H9 (cell line): ENCODE measurements at places on chromosomes 7 and 10. TPM values are rescaled to one million over a fixed set of nuclear protein-coding genes. Genes with fewer than 3 reads are reported as not detected.

The GDF2 gene
- not detected in 2 replicates for total RNA-seq

The AQP1 gene
- total RNA-seq, result 0.15 TPM in 1 of 2 replicates, not detected in the other

The ATG9B gene
- 1.5 and 2.0 TPM in 2 replicates for total RNA-seq

The EBF3 gene
- total RNA-seq, result 0.04 and 0.22 TPM in 2 replicates

DNA sequence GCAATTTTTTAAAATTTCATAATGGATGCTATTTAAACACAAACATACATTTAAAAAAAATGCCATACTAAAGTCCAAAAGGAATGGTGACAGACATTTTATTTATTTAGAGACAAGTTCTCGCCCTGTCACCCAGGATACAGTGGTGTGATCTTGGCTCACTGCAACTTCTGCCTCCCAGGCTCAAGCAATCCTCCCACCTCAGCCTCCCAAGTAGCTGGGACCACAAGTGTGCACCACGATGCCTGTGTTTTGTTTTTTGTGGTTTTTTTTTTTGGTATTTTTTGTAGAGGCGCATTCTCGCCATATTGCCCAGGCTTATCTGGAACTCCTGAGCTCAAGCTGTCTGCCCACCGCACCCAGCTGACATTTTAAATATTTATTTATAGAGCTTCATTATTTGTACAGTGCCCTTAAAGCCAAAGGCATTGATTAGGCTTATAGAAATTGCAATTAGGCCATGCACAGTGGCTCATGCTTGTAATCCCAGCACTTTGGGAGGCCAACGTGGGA, 703.5 kb downstream of the AUTS2 start:
- no peak for DNase-seq

DNA sequence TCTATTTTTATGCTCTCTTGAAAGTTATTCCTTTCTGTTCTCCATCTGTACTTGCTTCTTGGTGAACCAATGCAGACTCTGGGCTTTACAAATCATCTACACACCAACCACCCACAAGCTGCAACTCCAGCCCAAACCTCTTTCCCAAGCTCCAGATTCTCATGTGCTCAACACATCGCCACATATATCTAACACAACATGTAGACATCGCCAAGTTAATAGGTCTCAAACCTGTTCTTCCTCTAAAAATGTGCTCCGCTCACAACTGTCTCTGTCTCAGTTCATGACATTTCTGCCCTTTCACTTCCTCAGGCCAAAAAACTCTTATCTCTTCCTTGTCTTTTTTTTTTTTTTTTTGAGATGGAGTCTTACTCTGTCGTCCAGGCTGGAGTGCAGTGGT, 95.7 kb upstream of the EEPD1 start:
- no peak for DNase-seq

GRCh38 chr7:148543-148931, 43.8 kb upstream of the FAM20C start:
- no peak for DNase-seq

DNA sequence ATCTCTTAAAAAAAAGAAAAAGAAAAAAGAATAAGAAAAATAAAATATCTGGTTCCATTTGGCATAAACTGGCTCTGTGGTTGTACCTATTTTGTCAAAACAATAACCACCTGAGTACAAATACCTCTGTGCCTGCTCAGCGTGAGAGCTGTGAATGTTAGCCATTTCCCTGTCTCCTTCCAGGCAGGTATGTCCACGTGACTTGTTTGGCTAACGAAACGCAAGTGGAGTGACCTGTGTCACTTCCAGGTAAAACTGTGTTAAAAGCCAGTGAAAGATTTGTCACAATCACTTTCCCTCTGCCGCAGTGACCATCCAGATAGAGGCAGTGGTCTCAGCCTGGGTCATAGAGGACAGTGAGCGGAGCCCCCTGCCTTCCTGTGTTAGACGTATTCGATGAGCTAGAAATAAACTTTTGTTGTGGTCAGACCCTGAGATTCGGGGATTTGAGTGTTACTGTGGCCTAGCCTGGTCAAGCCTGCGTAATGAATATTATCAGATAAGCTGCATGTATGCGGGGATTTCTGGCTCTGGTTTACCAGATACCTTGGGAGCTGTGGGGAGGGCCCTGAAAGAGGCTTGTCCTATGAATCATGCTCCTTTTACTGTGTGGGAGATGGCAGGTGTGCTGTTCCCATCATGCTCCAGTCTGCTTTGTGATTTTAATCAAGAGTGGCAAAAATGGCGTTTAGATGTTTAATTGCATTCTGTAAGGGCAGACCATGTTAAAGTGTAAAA, 3.8 kb downstream of the PTER start:
- DNase-seq, result no peak

DNA sequence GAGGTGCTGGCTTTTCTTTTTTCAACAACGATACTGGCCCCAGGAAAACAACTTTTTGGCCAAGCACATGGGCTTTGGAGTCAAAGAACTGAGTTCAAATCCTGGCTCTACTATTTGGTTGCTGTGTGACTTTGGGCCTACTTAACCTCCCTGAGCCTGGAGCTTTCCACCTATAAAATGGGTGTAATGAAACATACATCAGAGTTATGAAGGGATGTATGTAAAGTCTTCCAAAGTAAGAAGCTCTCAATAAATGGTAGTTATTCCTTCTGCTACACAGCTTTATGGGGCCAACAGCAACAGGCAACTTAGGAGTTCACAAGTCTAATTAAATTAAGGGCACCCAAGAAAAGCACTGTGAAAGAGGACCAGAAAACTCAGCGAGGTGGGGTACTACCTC, 33.0 kb downstream of the ZNF777 start:
- no peak for DNase-seq

GRCh38 chr10:30782537-30783461, 153.2 kb upstream of the LYZL2 start:
- DNase-seq, result no peak

DNA sequence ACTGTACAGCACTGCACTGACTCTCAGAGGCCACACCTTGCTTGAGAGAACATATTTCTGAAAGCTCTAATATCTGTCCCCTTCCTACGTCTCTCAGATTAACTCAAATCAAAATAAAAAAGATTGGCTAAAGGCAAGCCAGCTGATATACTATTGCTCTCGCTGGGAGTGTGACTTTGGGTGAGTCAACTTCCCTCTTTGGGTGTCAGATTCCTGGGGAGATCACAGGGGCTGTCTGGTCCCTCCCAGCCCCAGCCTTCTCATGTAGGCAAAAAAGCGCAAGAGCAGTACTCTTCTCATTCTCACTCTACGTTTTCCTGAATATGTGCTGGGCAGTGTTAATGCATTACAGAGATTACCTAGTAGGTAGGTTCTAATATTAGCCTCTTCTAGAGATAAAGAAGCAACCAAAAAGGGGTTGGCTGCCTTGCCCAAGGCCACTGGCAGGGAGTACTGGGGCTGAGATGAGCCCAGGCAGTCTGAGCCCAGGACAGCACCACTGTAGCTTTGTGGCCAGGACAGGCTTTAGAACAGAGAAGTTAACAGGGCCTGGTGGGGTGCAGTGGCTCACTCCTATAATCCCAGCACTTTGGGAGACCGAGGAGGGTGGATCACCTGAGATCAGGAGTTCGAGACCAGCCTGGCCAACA, 9.1 kb upstream of the DENND2A start:
- no peak for DNase-seq

- no peak for DNase-seq
Measured at GRCh38 chr10:77629775-77630506, 7.7 kb downstream of the KCNMA1 start.

DNA sequence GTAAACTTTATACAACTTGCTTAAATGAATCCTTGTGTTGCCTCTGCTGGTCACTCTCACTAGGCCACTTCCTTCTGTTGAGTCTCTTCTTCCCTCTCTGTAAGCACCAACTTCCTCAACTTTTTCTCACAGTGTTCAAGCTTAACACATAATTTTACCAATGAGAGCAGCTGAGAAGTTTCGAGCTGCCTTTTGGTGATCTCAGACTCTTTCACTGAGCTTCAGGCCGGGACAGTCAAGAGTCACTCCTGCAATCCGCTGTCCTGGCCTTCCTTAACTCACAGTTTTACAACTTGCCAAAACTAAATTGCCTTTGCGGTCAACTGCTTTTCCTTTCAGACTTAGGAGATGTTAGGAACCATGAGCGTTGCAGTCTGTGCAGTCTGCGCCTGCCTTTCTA, 47.4 kb downstream of the PRPF18 start:
- DNase-seq, result no peak

GRCh38 chr7:133797818-133798520, 329.2 kb upstream of the LRGUK start:
- DNase-seq, result no peak

DNA sequence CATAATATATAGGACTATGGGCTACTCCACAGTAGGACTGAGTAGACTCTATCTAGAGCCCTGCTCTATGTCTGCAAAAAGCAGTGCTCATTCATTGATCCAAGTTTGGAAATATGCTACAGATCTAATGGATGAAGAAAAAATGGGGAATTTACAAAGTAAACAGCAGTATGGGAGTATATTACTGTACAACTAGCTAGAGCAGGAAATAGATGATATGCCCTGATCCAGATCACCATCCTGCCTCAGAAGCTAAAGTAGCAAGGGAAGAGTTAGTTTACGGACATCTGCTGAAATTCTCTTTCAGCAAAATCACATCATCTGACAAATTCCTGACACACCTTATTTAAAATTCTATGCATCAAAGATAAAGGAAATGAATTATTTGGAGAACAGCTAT, 168.2 kb upstream of the SEMA3A start:
- no peak for DNase-seq

DNA sequence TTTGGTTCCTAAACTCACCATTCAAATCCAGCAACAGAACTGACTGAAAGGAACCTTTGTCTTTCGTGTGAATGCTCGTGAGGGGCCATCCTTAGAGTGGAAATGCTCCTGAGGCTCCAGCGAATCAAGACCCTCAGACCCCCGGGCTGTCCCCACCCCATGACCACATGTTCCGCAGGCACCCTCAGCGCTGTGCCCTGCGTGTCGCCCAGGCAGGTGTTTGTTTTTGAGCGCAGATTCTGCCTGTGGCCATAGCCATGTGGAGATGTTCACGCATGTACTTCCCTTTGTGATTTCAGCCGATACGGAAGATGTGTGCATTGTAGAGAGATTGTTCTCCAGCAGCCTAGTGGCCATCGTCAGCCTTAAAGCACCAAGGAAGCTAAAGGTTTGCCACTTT, 24.2 kb downstream of the WIPI2 start:
- DNase-seq, result no peak
